Stimulated activated CD8-positive, alpha-beta memory T cell treated with anti-CD3 and anti-CD28 coated beads, Interleukin-12 subunit alpha, Interleukin-12 subunit beta, amount 100 ng/mL, for 1 hour (primary cell): ENCODE measurements at places on chromosomes 12 and 14.

DNA sequence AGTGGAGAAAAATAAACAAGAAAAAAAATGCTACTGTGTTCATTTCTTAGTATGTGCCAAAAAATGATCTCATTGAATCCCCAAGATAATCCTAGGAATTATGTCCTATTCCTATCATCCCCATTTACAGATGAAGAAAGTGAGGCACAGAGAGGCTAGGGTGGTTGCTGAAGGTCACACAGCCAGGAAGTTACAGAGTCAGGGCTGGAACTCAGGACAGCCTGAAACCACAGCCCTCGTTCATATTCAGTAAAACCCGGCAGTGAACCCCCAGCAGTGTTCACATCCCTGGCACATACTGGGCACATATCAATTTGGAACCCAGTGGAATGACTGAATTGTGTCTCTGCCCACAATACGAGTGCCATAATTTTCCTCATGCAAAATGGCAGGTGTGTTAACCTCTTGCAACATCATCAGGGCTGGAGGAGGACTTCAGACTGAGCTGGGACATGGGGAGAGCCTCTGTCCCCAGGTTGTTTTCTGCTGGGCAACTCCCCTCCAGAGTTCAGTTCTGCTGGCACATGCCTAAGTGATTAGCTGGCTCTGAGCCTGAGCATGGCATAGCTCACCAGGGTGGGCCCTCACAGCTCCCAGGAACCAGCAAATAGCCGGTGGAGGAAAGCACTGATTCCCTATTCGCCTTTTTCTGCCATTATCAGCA lies 2.0 kb upstream of the PPP1CC start:
- DNase-seq: no peak

- DNase-seq: no peak
Observed at GRCh38 chr12:63805704-63806672, 26.3 kb downstream of the RXYLT1 start.

- DNase-seq: no peak
Observed at GRCh38 chr14:39434401-39434800, 2.2 kb upstream of the FBXO33 start.

- DNase-seq: peak; percentile 41
Observed at GRCh38 chr12:6167327-6168280, 32.6 kb upstream of the CD9 start.

DNA sequence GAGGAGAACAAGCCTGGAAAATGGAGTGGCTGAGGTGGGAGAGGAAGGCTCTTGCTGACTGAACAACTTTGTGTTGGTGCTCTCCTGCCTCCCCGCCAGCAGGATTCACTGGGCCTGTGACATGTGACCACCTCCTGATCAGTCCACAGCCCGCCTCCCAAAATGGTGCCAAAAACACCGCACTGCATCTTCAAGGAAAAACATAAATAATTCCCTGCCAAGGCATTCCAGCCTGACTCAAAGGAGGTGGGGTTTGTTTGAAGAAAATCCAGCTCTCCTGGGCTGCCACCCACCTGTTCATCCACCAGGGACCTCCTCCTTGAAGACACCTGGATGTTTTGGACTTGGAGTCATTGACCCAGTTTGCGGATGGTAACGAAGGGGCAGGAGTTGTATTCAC lies 83.8 kb upstream of the PIWIL1 start:
- no peak for DNase-seq

DNA sequence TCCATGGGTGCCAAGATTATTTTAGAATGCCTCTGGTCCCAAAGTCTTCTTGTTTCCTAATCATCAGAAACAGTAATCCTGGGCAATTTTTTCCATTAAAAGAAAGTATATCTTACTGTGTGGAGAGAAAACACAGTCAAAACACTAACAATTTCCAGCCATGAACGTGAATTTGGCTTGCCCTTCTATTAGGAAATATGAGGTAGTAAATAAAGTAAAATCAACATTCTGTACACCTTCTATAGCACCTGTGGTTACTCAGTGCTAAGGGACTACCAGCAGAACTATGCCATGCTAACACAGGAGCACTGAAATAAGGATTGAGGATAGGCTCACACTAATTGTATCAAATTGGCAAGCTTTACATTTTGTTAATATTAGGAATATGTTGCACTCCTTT lies 60.1 kb downstream of the NTN4 start:
- no peak for DNase-seq

DNA sequence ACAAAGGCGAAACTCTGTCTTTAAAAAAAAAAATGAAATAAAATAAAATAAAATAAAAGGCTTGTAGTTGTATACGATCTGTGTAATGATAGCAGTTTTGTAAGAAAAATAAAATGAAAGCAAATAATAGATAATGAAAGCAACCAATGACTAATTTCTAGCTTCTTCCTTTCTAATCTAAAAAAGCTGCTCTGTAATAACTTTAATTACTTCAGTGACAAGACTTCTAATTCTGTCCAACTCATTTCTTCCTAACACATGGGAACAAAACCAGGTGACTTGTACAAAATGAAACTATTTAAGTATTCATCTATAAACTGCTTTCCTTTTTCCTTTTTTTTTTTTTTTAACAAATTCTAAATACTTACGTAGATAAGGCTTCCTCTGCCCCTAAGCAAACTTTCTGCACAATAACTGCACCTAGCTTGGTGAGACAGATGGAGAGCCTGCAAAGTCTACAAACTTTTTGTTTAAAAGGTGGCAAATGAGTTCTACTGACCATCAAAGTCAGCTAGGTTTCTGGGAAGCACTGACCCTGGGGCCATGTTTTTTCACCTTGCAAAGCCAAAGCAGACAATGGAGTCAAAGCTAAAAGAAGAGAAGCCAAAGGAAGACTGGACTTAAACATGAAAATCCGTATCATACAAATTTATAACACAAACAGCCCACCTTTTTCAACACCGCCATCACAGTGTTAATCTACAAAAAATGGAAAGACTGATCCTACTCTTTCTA lies 28.2 kb downstream of the DENND5B start:
- no peak for DNase-seq

DNA sequence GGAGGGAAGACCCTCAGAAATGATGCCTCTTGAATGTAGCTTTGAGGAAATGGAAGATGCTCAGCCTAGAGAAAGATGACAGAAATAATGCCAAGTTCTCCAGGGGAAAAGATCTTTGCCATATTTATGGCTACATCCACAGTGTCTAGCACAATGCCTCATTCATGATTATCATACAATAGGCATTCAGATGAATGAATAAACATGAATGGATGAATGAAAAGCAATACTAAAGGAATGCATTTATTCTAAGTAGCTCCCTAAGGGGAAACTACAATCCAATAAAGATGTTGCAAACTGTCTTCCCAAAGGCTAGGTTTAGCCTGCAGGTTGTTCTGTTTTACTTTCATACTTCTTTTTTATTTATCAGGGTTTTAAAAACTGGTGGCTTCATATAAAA lies 12.0 kb downstream of the TMTC1 start:
- DNase-seq: no peak

DNA sequence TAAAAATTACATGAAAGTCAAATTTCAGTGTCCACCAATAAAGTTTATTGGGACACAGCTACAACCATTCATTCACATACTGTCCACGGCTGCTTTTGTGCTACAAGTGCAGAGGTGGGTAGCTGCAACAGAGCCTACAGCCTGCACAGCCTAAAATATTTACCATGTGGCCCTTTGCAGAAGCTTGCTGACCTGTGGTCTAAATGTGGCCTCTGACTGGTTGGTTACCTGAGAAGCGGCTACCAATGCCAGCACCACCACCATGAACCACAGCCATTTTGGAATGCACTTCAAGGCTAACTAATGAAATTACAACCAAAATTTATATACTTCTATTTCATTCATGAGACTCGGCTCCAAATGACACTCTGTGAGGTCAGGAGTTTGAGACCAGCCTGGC lies 58.6 kb downstream of the NT5DC3 start:
- DNase-seq: no peak

DNA sequence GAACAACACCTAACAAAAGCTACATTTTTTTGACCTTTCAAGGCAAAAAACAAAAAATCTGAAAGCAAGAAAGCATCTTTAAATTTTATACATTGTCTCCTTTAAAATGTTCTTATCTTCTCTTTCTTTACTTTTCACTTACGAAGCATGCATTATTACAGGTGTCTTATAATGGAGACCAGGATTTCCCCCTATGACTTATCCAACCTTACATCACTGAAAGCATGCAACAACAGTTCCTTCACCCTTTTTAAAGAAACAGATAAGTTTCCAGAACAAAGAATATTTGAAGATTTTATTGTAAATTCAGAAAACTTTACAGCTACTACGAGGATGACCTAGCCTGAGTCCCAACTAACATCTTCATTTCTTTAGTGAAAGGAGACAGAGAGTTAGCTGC lies 277.2 kb downstream of the AKAP6 start:
- DNase-seq: no peak

DNA sequence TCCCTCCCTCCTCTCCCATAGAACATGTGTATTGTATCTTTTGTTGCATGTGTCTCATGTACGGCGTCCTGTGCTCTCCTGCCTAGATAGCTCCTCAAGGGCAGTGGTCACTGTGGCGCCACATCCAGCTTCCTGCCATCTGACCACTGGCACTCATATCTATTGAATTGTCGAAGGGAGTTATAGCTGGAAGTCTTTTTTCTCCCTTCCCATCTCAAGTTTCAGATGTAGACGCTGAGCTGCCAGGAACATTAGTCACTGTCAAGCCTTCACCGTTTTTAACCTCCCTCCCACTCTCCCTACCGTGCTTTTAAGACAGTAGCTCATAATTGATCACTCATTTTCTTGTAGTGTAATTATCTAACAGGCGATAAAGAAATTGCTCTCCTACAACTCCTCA lies 33.0 kb downstream of the MTHFD1 start:
- no peak for DNase-seq

DNA sequence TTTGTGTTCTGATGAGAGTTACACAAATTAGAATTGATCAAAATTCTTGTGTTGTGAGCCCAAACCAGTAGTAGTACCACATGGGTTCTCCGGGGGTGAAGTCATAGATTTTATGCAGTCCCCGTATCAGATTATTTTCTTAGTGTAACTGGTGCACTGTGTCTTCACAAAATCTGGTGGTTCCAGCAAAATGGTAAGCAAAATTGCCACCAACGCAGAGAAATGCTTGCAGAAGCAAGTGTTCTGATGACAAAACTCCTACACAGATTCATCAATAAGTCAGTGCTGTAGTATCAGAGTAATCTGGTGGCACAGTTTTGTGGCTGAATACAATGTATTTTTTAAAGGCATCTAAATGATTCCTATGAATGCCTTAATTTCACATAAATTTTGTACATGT lies 1.3 kb upstream of the CACNA2D4 start:
- DNase-seq: no peak

- DNase-seq: no peak
Observed at GRCh38 chr12:56528846-56529245, 7.2 kb downstream of the RBMS2 start.

DNA sequence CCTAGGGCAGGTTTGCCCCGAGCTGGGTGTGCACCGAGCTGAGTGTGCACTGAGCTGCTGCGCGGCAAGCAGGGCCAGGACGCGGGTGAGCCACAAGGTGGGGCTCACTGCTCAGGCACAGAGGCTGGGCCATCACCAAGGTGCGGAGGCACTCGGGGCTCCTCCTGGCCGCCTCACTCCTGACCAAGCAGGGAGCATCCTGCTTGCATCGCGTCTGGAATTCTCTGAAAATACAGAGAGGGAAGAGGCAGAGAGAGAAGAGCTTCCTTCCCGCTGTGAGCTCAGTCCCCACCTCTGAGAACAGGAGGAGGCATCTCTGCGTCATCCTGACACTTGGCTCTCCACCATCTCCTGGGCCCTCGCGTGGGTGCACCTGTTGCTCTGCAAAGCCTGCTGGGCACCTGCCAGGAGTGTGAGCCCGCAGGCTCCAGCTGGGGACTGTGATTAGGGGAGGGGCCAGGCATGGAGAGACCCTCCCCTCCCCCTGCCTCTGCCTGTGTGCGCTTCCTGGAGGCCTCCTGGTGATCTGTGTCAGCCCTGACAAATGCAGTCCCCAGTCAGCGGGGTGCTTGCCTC lies 116.3 kb downstream of the GLT1D1 start:
- DNase-seq: no peak

- DNase-seq: no peak
Observed at GRCh38 chr14:56136571-56137452, 18.6 kb downstream of the PELI2 start.

DNA sequence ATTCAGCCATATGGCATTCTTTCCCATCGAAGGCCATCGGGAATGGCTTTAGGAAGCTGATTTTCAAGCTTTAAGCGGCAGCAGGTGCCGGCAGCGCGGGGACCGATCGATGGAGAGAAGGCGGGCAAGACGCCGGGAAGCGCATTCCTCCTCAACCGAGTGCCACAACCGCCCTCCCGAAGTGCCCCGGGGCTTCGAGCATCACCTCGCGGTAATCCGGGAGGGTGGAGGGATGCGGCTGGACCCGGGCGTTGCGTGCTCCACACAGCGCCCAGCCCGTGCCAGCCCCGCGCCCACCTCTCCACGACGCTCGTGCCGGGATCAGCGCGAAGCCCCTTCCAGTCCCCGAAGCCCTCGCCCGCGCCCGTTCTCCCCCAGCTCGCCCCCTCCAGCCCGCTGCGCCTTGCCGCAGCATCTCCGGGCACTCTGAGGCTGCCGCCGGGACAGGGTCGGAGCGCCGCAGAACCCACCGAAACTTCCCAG lies 3.2 kb downstream of the USP44 start:
- DNase-seq: no peak

DNA sequence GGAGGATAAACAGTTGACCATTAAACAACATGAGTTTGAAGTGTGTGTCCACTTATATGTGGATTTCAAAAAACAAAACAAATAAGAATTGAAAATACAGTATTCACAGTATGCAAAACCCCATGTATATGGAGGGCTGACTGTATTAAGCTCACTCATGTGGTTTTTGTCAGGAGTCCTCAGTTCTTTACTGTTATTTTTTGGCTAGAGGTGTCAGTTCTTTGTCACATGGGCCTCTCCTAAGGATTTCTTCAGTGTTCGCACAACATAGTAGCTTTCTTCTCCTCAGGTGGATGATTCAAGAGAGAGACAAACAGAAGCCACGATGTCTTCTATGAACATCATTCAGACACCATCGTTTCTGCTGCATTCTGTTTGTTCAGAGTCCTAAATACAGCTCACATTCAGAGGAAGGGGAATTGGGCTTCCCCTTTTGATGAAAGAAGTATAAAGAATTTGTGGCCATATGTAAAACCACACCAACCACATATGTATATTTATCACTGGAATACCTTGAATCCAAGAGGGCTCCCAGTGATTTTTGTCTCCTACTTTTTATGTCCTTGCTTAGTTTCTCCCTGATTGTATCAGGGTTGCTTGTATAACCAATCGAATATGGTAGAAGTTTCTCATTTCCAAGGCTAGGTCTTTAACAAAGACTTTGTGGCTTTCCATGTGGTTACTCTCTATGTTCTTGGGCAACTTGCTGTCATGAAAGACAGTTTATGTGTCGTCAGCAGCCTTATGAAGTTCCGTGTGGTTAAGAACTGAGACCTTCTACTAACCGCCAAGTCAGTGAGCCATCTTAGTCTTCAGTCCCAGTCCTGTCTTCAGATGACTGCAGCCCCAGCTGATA lies 18.9 kb downstream of the MNAT1 start:
- peak; percentile 20 for DNase-seq

GRCh38 chr14:23629832-23630396 lies 6.2 kb upstream of the DHRS2 start:
- no peak for DNase-seq
